Activated CD8-positive, alpha-beta T cell treated with anti-CD3 and anti-CD28 coated beads, Interleukin-2, amount 10 ng/mL, durations not matched to agents 7 days and 5 days (primary cell): ENCODE measurements at places on chromosomes 16 and 17. TPM values are rescaled to one million over a fixed set of nuclear protein-coding genes. Genes with fewer than 3 reads are reported as not detected.

The KCNG4 gene
- total RNA-seq = not detected

- DNase-seq = no peak
Observed at GRCh38 chr17:56230660-56231059, 77.4 kb downstream of the ANKFN1 start.

GRCh38 chr16:24966031-24966430 lies 49.1 kb downstream of the ARHGAP17 start:
- DNase-seq = no peak

- no peak for DNase-seq
Observed at GRCh38 chr16:12081048-12081404, 104.5 kb downstream of the SNX29 start.
